Mesendoderm (in vitro differentiated cells): ENCODE measurements at places on chromosomes 1 and 21.
A peak's percentile ranks its signal among the peaks of the same experiment; 100 is the strongest.

GRCh38 chr1:57722285-57722978 is 298.6 kb upstream of the DAB1 start:
- DNase-seq: peak; percentile 71

GRCh38 chr1:239811211-239811885 is 280.3 kb upstream of the FMN2 start:
- peak; percentile 97 for DNase-seq

GRCh38 chr21:45824546-45825215 is 156.9 kb upstream of the COL6A1 start:
- DNase-seq: no peak

- no peak for DNase-seq
Observed at GRCh38 chr1:1614204-1614953, 921 bp upstream of the MIB2 start.

- no peak for DNase-seq
Observed at GRCh38 chr21:35027563-35028450, 21.3 kb downstream of the RUNX1 start.

- DNase-seq: peak; percentile 95
Observed at GRCh38 chr1:183185941-183186490, at the start of gene LAMC2. Gene LAMC2 (plus strand): TSS chr1:183186264. CDS start chr1:183186353, 89 bp downstream.

DNA sequence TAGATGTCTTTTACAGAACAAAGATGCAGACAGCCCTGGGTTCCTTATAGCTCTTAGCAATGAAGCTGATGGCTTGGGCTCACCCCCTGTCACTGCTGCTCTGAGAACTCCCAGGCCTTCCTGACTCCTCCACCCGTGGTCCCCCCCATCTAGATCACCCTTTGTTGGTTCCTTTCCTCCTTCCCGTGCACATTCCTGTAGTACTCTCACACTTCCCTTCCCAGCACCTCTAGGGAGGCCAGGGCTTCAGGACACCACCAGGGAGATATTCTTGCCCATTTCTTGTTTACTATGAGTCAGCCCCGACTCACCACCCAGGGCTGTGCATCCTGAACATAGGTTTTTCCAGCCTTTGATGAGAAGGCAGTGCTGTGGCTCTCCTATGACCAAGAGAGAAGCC is 14.4 kb upstream of the NOS1AP start:
- DNase-seq: no peak

DNA sequence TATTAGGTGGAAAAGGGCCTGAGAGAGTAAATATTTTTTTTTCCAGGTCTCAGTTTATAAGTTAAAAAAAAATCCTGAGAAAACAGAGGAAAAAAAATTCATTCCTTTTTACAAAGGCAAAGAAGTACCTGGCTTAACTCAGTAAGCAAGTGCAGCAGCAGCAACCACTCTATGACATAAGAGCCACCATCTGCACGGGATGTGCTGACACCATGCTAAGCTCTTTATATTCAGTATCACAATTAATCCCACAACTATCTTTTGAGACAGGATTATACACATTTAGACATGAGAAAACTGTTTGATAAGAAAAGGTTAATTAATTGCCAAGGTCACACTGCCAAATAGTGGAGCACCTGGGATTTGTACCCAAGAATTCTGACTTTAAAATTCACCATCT is 13.4 kb upstream of the DPT start:
- no peak for DNase-seq

GRCh38 chr1:86739648-86740509 is 35.5 kb downstream of the SH3GLB1 start:
- DNase-seq: no peak

- no peak for DNase-seq
Observed at GRCh38 chr1:227758366-227758765, 23.1 kb downstream of the SNAP47 start.
